ENCODE measurements at places on chromosomes 1 and 21.

GRCh38 chr1:2229037-2229864, 1.1 kb downstream of the SKI start:
- DNase-seq: peak; percentile 89

DNA sequence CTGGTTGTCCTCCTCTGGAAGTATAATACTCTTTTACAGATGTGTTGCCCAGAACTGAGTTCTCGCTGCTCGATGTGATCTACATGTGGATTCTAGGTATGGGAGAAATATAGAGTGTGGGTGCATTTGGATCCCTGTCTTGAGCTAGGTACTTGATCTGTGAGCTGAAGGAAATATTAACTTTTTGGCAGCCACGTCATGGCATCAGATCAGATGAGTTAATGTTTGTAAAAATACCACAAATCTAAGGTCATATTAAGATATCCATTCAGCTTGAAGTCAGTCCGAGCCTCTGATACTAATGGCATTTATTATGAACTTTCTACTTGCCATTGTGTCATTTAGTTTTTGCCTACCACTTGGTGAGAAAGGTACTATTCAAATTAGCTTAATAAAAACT, 24.6 kb downstream of the MAPKAPK2 start:
- no peak for DNase-seq

GRCh38 chr1:206903687-206904086, 6.4 kb downstream of the IL24 start:
- DNase-seq: no peak

GRCh38 chr1:165988275-165988674, 160.9 kb downstream of the UCK2 start:
- DNase-seq: no peak

- no peak for DNase-seq
Measured at GRCh38 chr1:85319931-85320330, 43.5 kb upstream of the BCL10 start.

GRCh38 chr21:45607021-45607908, 36.3 kb upstream of the PCBP3 start:
- no peak for DNase-seq

DNA sequence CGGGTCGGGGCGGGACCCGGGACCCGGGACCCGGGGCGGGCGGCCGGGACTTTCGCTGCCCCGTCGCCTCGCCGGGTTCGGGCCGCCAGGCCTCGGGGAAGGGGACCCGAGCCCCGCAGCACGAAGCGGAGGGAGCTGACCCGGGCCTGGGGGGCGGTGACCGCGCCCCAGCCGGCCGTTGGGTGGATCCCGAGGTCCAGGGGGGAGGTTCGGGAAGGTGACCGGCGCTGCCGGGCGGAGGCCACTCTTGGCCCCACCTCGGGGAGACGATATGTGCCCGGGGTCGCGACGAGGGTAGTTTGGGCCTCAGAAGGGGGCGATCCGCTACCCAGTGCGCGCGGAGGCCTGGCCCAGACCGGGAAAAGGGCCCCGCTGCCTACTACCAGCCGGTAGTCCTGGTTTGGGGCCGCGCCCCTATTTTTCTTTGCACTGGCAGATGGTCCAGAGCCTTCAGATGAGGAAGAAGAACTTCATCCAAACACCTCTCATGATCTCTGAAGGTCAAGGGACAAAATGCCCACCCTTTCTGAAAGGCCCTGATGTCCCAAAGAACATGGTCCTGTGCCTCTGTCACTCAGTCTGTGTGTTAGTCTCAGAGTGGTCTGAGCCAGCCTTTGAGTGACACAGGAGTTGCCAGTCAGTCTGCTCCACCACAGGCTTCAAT, 766 bp downstream of the AGO4 start:
- DNase-seq: peak; percentile 64

DNA sequence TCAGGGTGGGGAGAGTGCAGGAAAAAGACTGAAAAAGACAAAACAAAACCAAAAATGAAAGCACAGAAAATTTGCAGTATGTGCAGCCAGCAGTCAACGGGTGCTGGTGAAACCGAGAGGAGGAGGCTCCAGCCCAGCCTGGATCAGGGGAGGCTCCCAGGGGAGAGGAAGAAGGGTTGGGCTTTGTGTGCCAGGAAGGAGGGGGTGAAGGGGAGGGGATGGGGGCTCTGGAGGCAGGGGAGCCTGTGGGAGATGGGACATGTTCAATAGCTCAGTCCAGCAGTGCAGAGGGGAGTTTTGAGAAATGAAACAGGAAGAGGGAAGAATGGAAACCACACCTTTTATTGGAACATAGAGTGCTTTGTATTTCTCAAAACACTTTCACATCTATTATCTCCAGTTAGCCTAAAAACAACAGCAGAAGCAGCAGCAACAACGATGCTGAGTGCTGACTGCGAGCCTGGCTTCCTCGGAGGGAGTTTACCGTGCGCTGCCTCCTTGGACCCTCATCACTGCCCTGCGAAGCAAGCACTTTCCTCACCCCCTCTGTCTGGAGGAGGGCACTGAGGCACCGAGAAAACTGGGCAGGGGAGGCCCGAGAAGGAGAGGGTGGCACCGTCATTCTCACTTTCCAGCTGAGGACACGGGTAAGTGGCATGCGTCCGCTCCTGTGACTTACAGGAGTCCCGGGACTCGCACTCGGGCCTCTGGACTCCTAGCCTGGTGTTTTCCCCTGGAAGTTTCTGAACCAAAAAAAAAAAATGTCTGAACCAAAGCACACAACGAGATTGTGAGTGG, 62.9 kb downstream of the MDM4 start:
- peak; percentile 37 for DNase-seq

- DNase-seq: no peak
Measured at GRCh38 chr1:235408503-235408960, 41.3 kb downstream of the TBCE start.

- no peak for DNase-seq
Measured at GRCh38 chr1:213082420-213083111, 31.5 kb downstream of the RPS6KC1 start.

GRCh38 chr1:227234998-227235405, 83.3 kb downstream of the CDC42BPA start:
- no peak for DNase-seq

- peak; percentile 50 for DNase-seq
Measured at GRCh38 chr1:34500451-34500850, 254.4 kb upstream of the GJB5 start.

GRCh38 chr1:240109920-240110636, 18.4 kb downstream of the FMN2 start:
- DNase-seq: no peak

- DNase-seq: no peak
Measured at GRCh38 chr1:31183927-31184554, 55.6 kb downstream of the NKAIN1 start.

DNA sequence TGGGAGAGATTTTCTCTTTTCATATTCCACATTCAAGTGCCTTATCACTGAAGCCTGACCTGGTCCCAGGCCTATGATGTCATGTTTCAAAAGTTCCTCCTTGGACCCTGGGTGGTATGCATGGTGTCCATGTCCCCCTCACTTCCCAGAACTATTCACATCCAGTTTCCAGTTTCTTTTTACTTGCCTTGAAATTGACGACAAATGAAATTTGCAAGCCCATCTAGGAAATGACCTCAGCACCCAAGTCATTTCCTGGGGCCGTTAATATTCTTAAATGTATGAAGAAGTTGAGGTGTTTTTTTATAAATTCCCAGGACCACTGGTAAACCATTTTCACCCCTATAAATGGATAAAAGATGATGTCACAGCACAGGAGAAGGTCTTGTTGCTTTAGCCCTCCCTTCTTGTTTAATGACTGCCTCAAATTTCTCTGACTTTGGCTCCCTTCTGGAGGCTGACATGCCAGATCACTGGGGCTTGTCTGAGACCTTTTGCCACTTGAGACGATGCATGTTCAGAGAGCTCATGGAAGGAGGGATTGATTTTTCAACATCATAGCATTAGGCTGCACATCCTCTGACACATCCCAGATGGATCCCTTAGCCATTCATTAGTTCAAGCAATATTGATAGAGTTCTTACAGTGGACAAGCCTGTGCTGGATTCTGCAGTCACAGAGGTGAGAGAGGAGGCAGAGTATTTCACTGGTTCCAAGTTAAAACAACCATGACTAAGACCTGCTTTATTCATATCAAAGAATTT, 221.3 kb downstream of the PLPP3 start:
- DNase-seq: no peak
